ENCODE measurements at places on chromosomes 11 and 22. TPM values are rescaled to one million over a fixed set of nuclear protein-coding genes. Genes with fewer than 3 reads are reported as not detected.

AP1B1 gene
- 33.8 TPM for total RNA-seq

- DNase-seq, result peak; percentile 64
These were observed 1.4 kb downstream of the SGSM1 start for GRCh38 chr22:24807284-24807950.

- no peak for DNase-seq
These were observed 256.9 kb upstream of the PITPNB start for GRCh38 chr22:28175730-28176492.

GRCh38 chr11:46229230-46229629 is 48.2 kb upstream of the CREB3L1 start:
- no peak for DNase-seq
